ENCODE measurements at places on chromosomes 1 and 21.

GRCh38 chr1:161388639-161389038, 21.0 kb upstream of the CFAP126 start:
- H3K4me1 ChIP-seq, result no peaks in the 10 kb centered on the region
- DNase-seq, result no peak
- no peak overlapping the region for H3K4me3 ChIP-seq
- H3K27ac ChIP-seq, result no peak overlapping the region

- no peak overlapping the region for H3K4me3 ChIP-seq
- no peaks in the 10 kb centered on the region for H3K4me1 ChIP-seq
- H3K36me3 ChIP-seq, result no peaks in the 10 kb centered on the region
- DNase-seq, result no peak
These were observed 287.5 kb downstream of the SMYD3 start for GRCh38 chr1:246219508-246220030.

- H3K4me3 ChIP-seq, result no peak overlapping the region
- no peaks in the 10 kb centered on the region for H3K27me3 ChIP-seq
- H3K36me3 ChIP-seq, result peaks cover 9% of the 10 kb centered on the region
- peaks cover 16% of the 10 kb centered on the region for H3K4me1 ChIP-seq
- DNase-seq, result no peak
These were observed 52.5 kb downstream of the ATP2B4 start for GRCh38 chr1:203678943-203679661.

DNA sequence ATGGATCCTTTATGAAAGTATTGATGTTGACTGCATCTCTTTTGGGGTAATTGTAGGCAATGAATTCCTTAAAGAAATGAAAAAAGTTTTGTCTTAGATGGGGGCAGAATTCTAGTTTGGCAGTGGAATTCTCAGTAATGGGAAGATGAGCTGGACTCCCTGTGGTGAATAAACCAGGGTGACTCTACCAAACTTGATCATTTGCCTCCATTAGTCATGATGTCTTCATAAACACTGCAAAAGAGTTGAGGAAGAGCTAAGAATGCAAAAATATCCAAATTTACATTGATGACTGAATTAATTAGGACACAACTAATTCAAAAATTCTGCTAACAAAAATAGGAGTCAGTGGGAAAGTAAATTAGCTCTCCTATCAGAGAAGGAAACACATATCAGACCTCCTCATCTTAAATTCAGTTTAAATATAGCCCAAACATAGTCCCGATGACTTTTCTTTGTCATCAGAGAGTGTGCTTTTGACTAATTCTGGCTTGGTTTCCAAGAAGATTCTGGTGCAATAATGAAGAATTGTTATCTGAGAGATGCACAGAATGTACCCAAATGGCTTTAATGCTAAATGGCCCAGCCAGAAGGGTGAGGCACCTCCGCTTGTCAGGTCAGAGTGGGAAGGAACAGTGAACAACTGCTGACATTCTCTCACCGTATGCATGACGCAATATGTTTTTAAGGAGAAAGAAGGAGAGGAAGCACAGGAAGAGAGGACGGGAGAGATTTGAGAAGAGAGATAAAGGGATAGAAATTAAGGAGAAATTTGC, 525.1 kb downstream of the LMO4 start:
- no peaks in the 10 kb centered on the region for H3K27me3 ChIP-seq
- H3K4me3 ChIP-seq, result no peak overlapping the region

GRCh38 chr1:11707621-11708276, 16.2 kb downstream of the DRAXIN start:
- H3K27me3 ChIP-seq, result no peaks in the 10 kb centered on the region
- H3K27ac ChIP-seq, result no peak overlapping the region
- no peak overlapping the region for H3K4me3 ChIP-seq
- no peaks in the 10 kb centered on the region for H3K4me1 ChIP-seq

GRCh38 chr1:24098943-24099638, 12.8 kb downstream of the MYOM3 start:
- H3K4me3 ChIP-seq, result no peak overlapping the region
- H3K4me1 ChIP-seq, result peaks cover 3% of the 10 kb centered on the region
- no peak for DNase-seq
- no peaks in the 10 kb centered on the region for H3K36me3 ChIP-seq
- H3K27me3 ChIP-seq, result no peaks in the 10 kb centered on the region

DNA sequence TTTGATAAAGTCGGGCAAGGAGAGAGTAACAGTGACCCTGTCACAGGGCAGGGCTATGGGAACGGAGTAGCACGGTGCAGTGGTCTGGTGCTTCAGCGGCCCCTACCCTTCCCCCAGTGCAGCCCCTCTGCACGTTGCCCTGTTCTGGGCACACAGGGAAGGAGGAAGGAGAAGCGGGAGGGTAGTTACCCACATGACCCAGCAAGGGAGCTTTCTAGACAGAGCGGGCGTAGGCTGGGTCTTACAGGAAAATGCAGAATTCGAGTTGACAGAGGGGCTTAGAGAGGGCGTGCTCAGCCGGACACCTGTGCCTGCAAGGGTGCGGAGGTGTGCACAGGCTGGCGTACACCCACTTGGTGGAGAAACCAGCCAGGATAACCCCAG, 341.2 kb downstream of the NPHP4 start:
- no peak overlapping the region for H3K4me3 ChIP-seq
- no peaks in the 10 kb centered on the region for H3K27me3 ChIP-seq
- no peak overlapping the region for H3K27ac ChIP-seq
- H3K4me1 ChIP-seq, result no peaks in the 10 kb centered on the region

DNA sequence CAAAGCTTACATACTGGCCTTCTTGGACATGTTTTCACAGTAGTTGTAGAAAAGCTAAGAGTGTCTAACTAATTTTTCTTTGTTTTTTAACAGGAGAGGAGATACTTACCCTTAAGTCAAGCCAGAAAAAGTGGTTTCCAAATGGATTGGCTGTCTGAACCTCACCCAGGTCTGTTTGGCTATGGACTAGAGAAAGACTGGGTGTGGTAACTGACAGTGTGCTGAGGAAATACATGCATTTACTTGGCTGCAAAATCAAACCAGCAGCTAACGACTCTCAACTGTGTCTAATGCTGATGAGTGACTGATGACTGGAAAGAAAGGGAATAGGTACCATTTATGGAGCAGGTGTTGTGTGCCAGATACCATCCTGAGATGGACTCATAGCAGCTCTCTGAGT, 91.1 kb downstream of the MTR start:
- H3K4me3 ChIP-seq, result no peak overlapping the region
- no peaks in the 10 kb centered on the region for H3K27me3 ChIP-seq

DNA sequence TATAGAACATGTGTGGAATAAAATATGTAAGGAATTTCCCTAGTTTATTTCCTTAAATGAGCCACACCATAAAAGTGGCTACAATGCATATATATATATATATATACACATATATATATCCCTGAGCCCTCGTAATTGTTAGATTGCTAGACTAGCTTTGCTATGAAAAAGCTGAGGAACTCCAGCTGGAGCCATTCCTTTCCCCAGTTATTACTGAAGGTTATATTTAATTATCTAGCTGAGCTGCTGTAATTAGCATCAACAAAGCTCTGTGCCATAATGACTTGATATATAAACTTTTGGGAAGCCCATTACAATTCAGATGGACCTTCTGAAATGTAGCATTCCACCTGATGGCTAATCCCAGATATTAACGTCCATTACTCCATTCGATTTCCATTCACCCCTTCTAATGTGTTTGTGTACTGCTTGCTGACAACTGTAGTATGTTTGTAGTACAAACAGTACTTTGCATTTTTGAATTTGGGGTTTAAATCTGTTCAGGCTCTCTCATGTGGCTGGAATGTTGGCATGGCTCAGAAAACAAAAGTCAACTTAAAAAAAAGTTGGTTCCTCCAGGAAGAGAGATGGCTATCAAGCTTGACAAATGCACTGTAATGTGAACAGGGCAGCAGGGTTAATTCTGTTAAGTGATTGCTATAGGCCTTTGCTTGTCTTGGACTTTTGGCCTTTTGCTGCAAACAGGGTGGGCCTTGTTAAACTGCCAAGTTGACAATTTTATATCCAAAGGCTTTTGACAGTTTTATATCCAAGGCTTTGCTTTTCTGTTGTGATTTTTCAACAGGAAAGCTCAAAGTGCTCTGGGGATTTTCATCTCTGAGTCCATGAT, 170.0 kb downstream of the LTN1 start:
- no peaks in the 10 kb centered on the region for H3K27me3 ChIP-seq
- H3K4me3 ChIP-seq, result no peak overlapping the region
- H3K27ac ChIP-seq, result peak overlapping the region; percentile 44
- no peaks in the 10 kb centered on the region for H3K36me3 ChIP-seq
- DNase-seq, result no peak

DNA sequence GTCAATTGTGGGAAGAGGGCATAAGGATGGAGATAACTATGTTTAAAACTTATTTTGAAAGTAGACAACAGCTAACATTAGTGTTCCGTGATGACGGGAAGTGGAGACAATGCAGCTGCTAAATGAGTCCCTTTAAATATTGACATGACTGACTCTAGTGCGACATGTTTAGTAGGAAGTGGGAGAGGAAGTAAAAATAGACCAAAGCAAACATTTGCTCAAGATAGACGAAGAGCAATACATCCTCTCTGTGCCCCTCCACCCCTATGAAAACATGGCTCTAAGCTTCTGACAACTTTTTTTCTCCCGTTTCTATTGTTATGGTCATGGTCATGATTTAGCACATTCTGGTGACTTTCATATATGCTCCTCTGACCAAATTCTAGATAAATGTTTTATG, 60.0 kb upstream of the HMCN1 start:
- no peaks in the 10 kb centered on the region for H3K4me1 ChIP-seq
- no peak overlapping the region for H3K4me3 ChIP-seq
- no peaks in the 10 kb centered on the region for H3K27me3 ChIP-seq
- DNase-seq, result peak; percentile 28
- no peak overlapping the region for H3K27ac ChIP-seq

DNA sequence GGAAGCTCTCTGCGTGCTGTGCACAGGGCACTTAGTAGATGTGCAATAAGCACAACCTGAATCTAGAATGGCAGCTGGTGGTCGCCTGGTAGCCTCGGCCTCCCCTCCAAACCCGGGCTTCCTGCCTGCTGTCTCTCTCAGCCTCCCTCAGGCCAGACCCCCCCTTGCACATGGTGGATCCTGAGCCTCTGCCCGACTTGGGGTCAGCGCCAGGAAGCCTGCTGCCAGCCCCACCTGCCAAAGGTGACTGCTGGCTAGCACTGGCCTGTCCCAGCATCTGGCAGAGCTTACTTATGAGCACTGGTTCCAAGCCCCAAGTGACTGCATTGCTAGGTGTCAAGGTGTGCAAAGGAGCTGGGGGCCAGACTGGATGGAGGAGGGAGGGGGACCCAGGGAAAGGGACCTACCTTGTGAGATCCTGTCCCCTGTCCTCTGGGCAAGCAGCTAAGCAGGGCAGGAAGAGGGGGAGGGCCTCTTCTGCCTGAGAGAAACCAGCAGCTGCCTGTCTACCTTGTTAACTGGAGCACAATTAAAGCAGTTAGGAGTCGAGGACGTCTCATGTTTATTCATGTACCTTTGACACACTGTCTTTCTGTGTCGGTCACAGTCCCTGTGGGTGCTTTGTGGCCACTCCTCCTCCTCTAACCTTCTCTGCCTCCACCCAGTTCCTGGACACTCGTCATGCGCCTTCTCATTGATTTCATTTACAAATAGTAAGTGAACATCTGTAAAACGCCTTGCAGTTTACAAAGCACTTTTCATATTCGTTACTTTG, 100.9 kb downstream of the DDX20 start:
- no peaks in the 10 kb centered on the region for H3K4me1 ChIP-seq
- no peaks in the 10 kb centered on the region for H3K36me3 ChIP-seq
- DNase-seq, result no peak
- no peaks in the 10 kb centered on the region for H3K27me3 ChIP-seq
- no peak overlapping the region for H3K4me3 ChIP-seq
- H3K27ac ChIP-seq, result no peak overlapping the region

DNA sequence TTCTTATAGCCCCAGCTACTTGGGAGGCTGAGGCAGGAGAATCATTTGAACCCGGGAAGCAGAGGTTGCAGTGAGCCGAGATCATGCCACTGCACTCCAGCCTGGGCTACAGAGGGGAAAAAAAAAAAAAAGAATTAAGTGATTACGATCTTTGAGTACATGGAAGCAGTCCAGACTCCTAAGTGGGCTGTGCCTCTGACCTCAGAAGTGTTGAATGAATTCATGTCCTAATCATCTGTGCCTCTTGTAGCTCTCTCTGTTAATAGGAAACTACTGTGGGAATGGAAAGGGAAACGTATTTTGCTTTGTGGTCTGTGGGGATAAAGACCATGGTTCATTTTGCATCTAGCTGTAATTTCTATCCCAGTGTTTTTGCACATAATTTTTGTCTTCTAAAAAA, 8.4 kb upstream of the IVNS1ABP start:
- DNase-seq, result no peak
- H3K4me3 ChIP-seq, result no peak overlapping the region
- no peaks in the 10 kb centered on the region for H3K36me3 ChIP-seq
- no peaks in the 10 kb centered on the region for H3K4me1 ChIP-seq

GRCh38 chr1:48077795-48078222, 80.6 kb upstream of the TRABD2B start:
- no peak for DNase-seq
- H3K4me1 ChIP-seq, result peaks cover 20% of the 10 kb centered on the region
- no peak overlapping the region for H3K4me3 ChIP-seq

DNA sequence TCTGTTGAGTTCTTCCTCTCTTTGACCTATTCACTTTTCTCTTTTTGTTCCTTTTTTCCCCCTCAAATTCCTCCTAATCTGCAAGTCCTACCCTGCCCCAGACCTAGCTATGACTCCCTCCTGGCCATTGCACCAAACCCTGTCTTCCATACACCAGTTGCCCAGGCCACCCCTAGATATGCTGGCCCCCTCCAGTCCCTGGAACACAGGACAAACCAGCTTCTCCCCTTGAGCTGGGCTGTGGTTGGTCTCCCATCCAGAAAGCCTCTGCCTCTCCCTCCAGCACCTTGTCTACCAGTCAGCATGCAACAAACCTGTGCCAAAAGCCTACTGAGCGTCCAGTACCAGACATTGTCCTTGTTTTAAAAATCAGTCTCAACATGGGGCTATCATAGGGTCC, 59.4 kb downstream of the ELK4 start:
- H3K4me3 ChIP-seq, result no peak overlapping the region
- H3K27ac ChIP-seq, result no peak overlapping the region
- H3K36me3 ChIP-seq, result no peaks in the 10 kb centered on the region
- H3K27me3 ChIP-seq, result no peaks in the 10 kb centered on the region

- DNase-seq, result no peak
- H3K27ac ChIP-seq, result no peak overlapping the region
- no peaks in the 10 kb centered on the region for H3K4me1 ChIP-seq
- no peaks in the 10 kb centered on the region for H3K36me3 ChIP-seq
- no peaks in the 10 kb centered on the region for H3K27me3 ChIP-seq
These were observed 24.4 kb upstream of the FGGY start for GRCh38 chr1:59272507-59272906.
